Cerebellum (tissue), 4 donors: ENCODE measurements at places on chromosomes 4 and X. TPM values are rescaled to one million over a fixed set of nuclear protein-coding genes. Genes with fewer than 3 reads are reported as not detected.

DNA sequence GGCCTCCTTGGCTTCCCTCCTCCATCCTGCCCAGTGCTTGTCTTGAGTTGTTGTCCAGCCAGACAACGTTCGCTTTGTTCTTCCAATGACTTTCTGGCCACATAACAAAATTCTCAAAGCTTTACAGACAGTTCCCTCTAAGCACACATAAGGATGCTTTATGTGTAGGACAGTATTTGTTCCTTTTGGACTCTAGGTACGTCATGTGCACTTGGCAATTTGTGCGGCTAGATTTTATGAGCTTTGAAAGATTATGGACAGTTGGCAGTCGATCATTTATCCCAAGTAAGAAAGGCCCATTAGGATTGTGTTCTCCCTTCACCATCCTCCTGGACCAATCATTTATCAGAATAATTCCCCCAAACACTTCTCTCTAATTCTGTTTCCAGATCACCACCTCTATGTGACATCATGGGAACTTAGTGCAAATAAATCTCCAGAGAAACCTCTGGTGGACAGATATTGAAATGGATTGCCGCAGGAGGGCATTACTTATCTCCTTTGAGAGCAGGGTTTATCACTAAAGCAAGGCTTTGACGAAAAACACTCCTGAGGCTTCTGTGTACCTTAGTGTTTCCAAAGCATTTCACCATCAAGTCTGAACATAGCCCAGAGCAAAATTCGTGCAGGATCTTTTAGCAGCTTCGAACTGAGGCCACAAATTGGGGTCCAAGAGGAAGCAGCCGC is 77.4 kb upstream of the BMPR1B start:
- no peak for DNase-seq

DNA sequence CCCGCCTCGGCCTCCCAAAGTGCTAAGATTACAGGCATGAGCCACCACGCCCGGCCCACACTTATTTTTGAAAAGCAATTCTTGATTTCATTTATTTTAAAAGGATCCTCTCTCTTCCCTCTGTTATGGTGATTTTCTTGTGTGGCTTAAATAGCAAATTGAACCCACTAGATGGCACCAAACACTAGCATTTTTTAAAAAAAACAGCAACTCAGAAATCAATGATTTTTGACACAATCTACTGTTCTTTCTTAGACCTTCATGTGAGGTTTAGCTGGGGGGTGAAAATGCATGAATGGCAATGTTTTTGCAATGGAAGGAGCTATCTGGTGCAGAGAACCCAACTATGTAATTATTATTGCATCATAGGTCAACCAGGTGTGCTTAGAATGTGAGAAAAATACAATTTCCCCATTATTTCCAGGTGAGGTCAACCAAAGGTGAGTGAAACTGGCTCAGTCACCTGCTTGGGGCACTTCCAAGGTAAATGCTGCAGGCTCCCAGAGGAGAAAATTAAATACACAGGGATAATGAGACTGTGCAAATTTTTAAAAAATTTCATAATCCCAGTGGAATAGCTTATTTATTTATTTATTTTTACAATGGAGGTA is 226.7 kb upstream of the PRKX start:
- DNase-seq, result no peak

The CCKAR gene
- total RNA-seq, result not detected

The IGSF1 gene
- total RNA-seq, result 1.7 TPM

The CPZ gene
- total RNA-seq, result 5.0 TPM

- peak; percentile 0 for DNase-seq
These were observed 39.5 kb upstream of the CD40LG start for GRCh38 chrX:136608295-136608933.

DNA sequence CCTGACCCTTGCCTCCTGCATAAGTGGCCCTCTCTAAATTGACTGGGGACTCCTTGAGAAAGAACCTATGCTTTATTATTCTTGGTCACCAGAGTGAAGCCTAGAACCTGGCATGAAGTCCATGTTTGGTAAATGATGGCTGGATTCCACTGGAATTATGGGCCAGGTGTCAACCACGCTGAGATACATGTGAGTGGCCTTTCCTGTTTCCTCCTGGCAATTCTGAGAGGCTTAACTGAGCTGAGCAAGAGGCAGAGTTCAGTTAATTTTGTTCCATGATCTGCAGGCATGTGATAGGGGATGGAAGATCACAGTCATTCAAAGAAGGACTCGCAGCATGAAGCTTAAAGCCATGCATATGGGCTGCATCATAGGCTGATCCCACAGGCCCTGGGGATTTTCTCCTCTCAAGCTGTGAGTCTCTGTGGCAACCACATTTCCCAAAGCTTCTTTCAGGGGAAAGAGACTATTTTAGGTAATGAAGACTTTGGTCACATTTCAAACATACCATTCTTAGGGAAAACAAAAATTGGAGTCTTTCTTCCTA is 69.4 kb upstream of the CLNK start:
- DNase-seq, result peak; percentile 33

The PABPC1L2B gene
- 0.09 TPM for total RNA-seq

GRCh38 chr4:11424000-11424399 is 4.7 kb downstream of the HS3ST1 start:
- peak; percentile 63 for DNase-seq

The P2RY8 gene
- 0.09 TPM for total RNA-seq

- no peak for DNase-seq
These were observed 23.7 kb downstream of the ACSL1 start for GRCh38 chr4:184801781-184802696.

GRCh38 chr4:188854436-188854835 is 715.2 kb downstream of the TRIML1 start:
- no peak for DNase-seq

- no peak for DNase-seq
These were observed 96.5 kb downstream of the WWC2 start for GRCh38 chr4:183195534-183195933.

- DNase-seq, result no peak
These were observed 85.9 kb upstream of the GPR34 start for GRCh38 chrX:41602816-41603345.

- no peak for DNase-seq
These were observed 54.0 kb downstream of the SH3BGRL start for GRCh38 chrX:81255876-81256275.

The FRMD7 gene
- not detected for total RNA-seq

DNA sequence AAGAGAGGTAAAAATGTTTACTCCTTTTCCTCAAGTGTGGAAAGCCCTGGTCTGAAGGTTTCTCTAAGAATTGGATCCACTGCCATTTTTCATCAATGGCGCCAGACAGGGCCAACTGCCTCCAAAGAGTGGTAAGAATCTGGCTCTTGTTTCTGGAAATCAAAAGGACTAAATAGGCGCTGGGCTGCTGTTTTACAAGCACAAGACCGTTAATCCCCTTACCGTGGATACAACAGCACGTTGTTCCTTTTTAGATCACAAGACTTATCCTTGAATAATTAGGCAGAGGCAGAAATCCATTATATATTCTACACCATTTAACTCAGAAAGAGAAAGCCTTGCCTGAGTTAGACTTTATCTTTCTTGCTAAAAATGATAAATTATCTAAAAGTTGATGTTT is 10.6 kb downstream of the CLTRN start:
- DNase-seq, result no peak

DNA sequence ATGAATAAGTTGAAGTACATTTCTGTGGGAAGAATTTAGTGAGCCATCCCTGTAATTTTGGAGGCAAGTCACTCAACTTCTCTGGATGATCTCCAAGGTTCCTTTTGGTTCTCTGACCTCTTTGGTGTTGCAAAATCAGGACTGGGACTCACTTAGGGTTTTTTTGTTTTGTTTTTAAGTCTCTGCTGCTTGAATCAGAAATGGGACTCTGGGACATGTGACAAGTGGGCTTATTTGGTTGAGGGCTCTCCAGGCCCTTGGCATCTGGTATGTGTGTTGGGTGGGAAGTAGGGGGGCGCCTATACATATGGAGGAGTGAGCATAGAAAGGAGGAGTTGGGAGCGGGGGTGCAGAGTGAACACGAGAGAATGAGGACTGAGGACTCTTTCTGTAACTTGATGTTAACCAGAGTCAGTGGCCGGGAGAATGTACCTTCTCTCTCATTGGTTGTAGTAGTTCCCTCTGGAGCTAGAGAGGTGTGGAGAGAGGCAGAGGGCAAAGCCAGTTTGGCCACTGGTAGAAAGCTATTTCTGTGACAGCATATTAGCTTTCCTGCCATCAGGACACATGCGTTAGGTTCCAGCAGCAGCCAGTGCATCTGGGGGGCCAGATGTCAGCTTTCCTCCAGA is 1.9 kb downstream of the ARHGAP10 start:
- DNase-seq, result no peak

DNA sequence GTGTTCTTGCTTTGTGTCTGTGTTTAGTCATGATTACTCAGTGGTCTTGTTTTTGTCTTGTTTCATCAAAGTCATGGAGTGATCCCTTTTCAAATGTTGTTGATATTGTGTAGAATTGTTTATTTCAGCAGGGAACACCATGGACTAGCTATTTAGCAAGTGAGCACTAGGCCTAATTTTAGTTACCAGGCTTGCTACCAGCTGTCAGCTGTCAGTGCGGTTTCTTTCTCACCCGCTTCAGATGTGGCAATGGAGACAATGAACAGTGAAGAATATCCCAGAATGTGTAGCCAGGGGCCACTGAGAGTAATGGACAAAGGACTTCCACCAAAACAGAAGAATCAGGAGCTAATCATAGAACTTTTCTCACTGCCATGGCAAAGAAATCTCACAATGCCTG is 432.8 kb upstream of the FMR1 start:
- no peak for DNase-seq

GRCh38 chr4:182536221-182536811 is 293.1 kb downstream of the TENM3 start:
- DNase-seq, result no peak

DNA sequence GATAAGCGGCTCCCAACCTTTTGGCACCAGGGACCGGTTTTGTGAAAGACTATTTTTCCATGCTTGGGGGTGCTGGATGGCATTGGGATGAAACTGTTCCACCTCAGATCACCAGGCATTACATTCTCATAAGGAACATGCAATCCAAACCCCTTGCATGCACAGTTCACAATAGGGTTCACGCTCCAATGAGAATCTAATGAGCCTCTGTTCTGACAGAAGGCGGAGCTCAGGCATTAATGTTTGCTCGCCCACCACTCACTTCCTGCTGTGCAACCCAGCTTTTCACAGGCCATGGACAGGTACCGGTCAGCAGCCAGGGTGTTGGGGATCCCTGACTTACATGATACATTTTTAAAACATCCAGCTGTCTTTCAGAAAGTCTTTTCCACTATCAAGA is 187.3 kb downstream of the SLC39A8 start:
- no peak for DNase-seq

DNA sequence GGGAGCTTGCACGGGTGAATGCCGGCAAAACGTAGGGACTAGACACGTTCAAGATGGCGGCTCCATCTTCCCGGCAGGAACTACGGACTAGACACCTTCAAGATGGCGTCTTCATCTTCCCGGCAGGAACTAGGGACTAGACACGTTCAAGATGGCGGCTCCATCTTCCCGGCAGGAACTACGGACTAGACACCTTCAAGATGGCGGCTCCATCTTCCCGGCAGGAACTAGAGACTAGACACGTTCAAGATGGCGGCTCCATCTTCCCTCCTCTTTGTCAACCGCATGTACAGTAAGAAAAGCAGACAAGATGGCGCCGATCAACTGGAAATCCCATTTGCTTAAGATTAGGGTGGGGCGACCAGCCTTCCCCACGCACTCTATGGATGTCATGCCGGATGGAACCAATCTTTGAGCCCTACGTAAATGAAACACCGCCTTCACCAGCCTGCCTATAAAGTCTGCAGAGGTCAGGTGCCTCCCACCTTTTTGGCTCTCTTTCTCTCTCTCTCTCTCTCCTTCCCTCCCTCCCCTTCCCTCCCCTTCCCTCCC is 222.4 kb downstream of the CRLF2 start:
- peak; percentile 27 for DNase-seq

- no peak for DNase-seq
These were observed 82.8 kb downstream of the LNX1 start for GRCh38 chr4:53508446-53508845.

The SPATA4 gene
- 0.09 TPM for total RNA-seq

GRCh38 chr4:122749704-122750454 is 17.4 kb downstream of the BBS12 start:
- DNase-seq, result no peak

GRCh38 chrX:37815366-37815765 is 32.0 kb downstream of the DYNLT3 start:
- DNase-seq, result no peak

- no peak for DNase-seq
These were observed 233.9 kb upstream of the MAB21L2 start for GRCh38 chr4:150348079-150348478.

DNA sequence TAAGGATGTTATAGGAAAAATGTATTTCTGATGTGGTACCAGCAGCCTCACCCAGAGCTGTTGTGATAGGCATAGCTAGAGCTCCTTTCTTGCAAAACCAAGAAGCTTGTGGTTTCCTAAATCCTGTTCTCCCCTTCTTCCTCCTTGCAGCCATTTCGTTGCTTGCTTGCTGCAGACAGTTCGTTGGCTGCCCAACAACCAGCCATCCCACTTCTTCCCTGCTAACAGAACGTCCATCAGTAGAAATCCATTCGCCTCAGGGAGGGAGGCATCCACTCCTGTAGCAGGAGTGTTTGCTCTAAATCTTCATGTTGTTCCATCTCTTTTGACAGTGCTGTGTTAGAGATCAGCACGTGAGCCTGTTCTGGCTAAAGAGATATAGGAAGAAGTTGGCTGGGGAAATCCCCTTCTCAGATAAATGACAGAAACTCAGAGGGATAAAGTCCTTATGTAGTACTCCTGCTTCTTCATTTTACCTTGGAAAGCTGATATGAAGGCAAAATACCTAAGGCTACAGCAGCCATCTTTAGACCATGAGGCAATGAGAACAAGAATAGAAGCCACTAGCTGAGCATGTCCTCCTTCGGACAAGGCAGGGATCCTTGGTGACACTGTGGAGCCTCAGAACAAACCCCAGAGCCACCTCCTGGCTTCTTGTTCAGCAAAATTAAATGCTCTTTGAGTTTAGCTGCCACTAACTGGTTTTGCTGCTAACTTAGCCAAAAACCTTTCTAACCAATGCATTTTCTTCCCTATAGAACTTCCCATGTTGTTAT is 68.4 kb upstream of the RELL1 start:
- DNase-seq, result no peak

DNA sequence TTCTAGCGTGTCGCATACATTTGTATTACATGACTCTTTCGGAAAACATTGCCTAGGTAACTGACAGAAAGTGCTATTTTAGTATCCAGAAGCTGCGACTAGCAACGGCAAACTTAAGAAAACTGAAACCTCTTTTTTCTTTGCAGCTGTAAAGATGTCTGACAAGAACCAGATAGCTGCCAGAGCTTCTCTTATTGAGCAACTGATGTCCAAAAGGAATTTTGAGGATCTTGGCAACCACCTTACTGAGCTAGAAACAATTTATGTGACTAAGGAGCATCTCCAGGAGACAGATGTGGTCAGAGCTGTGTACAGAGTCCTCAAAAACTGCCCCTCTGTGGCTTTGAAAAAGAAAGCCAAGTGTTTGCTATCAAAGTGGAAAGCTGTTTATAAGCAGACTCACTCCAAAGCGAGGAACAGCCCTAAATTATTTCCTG is 9.4 kb downstream of the TCEANC start:
- no peak for DNase-seq

The ACE2 gene
- total RNA-seq, result 0.64 TPM

The ZDHHC15 gene
- 10.4 TPM for total RNA-seq

GRCh38 chr4:22091352-22091717 is 142.8 kb upstream of the KCNIP4 start:
- no peak for DNase-seq
